Muscle of leg (tissue), 16 donors: ENCODE measurements at places on chromosomes 7 and 10. TPM values are rescaled to one million over a fixed set of nuclear protein-coding genes. Genes with fewer than 3 reads are reported as not detected.

Gene LRRC18
- 0.20 TPM for polyA plus RNA-seq

GRCh38 chr10:84415539-84416244 is 87.3 kb downstream of the CCSER2 start:
- DNase-seq, result no peak

GRCh38 chr7:134888141-134888740 is 98.1 kb upstream of the AGBL3 start:
- DNase-seq, result no peak

DNA sequence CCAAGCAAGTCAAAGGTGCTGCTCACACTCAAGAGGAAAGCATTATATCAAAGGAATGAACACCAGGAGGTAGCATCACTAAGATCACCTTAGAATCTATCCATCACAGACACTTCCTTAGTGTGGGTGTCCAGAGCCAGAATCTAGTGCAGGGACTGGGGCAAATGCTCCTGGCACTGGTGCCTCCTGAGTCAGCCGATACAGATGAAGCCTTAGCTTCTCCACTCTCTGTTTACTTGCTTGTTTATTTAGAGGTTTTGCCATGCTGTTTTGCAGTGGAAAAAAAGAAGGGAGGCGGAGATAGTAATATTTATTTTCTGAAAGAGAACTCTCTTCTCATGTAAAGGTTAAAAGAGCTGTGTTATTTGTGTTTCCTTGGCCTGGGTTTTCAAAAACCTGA is 303.1 kb downstream of the WDR11 start:
- DNase-seq, result no peak

DNA sequence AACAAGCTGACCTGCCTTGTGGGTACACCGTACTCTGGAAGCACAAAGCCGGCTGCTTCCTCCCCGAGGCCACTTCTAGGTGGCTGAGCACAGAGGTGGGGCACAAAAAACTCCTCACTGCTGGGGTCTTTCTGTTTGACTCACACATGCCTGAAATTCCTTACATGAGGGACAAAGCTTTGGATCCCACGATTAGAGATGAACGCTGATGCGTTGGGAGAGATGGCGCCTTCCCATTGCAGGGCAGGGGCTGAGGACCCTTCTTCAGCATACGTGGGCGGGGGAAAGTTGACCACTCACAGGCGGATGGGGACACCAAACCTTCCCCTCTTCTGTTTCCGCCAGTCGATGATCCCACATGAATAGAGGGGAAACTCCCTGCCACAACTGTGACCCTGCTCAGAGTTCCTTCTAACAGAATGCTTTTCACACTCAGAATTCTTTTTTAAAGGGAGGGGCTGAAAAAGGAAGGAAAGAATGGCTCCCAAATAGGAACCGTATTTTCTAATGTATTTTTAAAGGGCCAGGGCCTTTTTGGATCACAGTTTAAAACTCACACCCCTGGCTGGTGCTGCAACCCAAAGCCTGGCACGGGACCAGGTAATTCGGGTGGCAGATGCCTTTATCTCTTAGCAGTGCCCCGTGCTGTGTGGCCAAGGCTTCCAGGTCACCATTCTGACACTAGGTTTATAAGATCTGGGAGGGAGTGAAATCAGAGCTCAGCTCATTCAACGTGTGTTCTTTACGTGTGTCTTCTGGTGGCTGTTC is 134.0 kb downstream of the PRKAG2 start:
- DNase-seq, result peak; percentile 30

DNA sequence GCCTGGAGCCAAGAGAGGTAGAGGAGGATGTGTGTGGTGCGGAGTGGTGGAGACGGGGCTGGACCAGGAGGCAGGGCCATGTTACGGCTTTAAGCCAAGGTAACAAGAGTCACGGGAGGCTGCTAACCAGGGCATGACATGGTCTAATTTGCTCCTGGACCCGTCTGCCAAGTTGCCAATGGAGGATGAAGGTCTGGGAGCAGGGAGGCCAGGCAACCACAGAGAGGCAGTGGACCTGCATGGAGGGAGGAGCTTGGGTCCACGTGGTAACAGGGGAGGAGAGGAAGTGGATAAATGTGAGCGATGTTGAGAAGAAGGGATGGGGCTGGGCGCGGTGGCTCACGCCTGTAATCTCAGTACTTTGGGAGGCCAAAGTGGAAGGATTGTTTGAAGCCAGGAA is 31.0 kb downstream of the SRRM3 start:
- DNase-seq, result no peak

- DNase-seq, result no peak
These were observed 11.7 kb downstream of the CASP2 start for GRCh38 chr7:143299840-143300239.

GRCh38 chr7:35828817-35829216 is 28.0 kb downstream of the SEPTIN7 start:
- DNase-seq, result peak; percentile 27

DNA sequence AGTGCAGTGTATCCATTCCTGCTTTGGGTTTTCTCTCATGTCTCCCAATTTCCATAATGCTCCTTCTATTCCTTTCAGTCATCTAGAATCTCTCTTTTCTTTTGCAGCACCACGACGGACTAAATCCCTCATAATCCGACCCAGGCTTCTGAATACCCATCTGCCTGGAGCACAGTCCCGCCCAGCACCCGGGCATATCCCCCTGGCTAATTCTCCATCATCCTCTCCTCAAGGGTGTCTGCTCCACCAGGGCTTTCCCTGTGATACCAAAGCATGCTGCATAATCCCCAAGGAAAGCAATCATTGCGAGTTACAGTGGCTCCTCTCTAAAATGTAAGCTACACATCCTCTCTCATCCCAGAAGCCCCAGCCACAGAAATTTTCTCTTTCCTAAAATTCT is 321.9 kb downstream of the CCDC3 start:
- no peak for DNase-seq

- DNase-seq, result peak; percentile 81
These were observed 31.2 kb downstream of the JCAD start for GRCh38 chr10:30028006-30028737.

DNA sequence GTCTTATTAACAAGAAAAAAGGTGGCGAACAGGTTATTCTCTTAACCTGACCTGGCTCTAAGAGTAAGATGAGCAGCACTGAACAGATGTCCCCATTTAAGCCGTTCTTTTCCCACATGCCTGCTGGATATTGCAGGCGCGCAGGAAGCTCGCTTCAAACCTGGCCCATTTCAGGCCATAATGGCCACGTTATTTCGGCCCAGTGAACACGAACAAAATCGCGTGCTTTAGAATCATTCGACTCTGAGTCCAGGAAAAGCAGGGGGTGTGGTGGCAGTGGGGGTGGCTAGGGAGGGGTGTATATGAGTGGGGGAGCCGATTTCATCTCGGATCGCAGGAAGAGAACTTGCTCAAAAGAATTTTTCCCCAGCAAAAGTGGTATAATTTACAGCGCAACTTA is 6.6 kb upstream of the SP8 start:
- DNase-seq, result no peak

Gene IGFBP3
- 243 TPM for polyA plus RNA-seq

Gene LIPK
- polyA plus RNA-seq, result not detected

GRCh38 chr7:75642810-75643486 is 95.8 kb downstream of the HIP1 start:
- DNase-seq, result peak; percentile 38

DNA sequence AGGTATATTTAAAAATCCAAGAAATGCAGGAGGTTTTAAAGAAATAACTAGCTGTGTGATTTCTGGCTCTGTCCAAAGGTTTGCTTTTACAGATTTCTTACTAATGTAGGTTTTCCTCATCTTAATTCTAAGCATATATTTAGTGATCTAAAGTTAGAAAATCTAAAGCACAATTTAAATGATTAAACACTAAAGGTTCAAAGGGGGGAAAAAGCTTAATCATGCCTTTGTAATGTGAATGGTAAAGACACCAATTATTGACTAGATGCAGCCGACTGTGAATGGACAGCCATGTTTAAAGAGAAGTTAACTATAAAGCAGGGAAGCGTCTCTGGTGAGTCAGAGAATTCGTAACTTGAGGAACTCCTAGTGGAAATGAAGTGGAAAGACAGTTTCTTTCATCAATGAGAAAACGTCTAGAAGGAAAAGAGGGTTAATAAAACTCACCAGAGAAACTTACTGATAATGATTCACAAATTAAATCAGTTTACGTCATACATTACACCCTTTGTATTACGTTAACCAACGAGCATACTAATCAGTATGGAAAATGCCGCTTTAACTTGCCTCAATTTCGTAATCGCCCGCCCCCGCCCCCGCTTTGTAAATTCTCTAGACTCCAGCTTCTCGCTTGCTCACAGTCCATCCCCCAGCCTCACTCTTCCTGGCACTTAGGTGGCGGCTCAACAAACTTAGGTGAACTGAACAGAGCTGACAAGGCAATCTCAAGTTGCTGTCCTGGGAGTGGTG is 1.1 kb upstream of the HBP1 start:
- peak; percentile 94 for DNase-seq

DNA sequence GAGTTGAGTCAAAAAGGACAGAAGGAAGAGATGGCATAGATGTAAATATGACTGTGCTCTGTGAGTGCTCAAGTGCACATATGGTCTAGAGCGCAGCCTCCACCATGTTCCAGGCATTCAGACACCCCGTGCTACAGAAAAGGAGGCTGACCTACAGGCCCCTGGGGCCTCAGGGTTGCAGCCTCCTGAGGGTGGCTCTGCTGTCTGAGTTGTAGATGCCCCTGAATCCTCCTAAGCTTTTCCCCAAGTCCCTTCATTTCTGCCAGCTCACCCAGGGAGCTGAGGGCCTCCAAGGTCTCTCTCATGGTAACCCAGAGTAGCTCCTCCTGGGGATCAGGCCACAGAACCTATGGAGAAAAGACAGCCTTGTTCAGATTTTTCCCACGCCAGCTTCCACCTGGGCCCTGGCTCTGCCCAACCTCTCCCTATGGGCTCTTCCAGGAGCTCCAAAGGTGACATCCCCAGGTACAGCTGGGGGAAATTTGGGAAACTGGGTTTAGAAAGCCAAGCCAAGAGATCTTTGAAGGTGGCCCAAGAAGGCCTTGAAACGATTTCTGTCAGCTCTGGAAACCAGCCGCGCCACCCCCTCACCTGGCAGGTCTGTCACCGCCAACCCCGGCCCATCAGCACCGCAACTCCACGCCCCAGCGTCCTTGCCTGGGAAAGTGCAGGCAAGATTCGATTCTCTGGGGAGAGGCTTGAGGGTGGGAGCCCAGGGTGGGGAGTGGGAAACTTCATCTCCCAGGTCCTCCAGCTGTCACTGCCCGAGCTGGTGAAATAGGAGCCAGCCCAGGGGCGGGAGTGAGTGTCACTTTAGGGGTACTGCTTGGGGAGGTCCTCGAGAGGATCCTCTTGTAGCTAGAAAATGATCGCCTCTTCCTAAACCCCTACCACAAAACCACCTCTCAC is 2.4 kb downstream of the ZNF467 start:
- peak; percentile 68 for DNase-seq

Gene CFAP70
- polyA plus RNA-seq, result 2.6 TPM

Gene SPDYE2B
- polyA plus RNA-seq, result 3.3 TPM

- DNase-seq, result no peak
These were observed 194.3 kb upstream of the PPP2R2D start for GRCh38 chr10:131706476-131706875.

DNA sequence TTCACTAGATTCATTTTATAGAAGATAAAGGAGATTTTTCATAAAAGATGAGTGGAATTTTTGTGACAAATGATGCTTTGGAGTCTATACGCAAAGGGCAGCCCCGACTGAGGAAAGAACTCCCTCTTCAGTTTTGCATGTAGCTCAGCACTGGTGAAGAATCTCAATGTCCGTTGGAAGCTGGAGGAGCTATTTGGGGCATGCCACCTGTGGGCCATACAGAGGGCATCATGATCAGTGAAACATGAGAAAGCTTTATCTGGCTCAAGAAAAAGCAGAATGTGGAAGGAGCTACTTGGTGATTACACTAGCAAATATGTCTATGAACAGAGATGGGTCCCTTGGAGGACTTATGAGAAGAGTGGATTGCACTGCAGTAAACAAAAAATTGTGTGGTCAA is 1359.3 kb downstream of the REEP3 start:
- DNase-seq, result no peak

DNA sequence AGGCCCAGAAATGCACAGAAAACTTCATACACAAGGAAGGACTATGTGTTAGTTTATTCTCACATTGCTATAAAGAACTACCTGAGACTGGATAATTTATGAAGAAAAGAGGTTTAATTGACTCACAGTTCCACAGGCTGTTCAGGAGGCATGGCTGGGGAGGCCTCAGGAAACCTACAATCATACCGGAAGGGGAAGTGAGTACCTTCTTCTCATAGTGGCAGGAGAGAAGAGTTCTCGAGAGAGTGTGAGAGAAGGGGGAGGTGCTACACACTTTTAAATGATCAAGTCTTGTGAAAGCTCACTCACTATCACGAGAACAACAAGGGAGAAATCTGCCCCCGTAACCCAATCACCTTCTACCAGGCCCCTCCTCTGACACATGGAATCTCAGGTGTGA is 16.8 kb upstream of the RAMP3 start:
- DNase-seq, result no peak

DNA sequence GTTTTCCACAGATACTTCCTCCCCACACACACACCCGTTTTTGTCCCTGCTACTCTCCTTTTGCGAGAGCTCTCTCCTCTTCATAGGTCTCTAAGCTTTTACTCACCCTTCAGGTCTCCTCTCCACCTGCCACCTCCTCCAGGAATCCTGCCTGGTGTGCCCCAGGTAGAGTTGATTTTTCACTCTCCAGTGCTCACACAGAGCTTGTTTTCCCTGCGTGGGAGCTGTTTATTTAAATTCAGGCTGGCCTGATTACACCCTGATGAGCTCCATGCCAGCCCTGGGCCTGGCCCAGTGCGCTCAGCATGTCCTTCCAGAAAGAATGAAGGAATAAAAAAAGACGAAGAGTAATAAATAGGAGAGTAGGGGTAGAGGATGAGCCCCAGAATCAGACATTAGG is 7.5 kb upstream of the CLDN4 start:
- DNase-seq, result no peak

DNA sequence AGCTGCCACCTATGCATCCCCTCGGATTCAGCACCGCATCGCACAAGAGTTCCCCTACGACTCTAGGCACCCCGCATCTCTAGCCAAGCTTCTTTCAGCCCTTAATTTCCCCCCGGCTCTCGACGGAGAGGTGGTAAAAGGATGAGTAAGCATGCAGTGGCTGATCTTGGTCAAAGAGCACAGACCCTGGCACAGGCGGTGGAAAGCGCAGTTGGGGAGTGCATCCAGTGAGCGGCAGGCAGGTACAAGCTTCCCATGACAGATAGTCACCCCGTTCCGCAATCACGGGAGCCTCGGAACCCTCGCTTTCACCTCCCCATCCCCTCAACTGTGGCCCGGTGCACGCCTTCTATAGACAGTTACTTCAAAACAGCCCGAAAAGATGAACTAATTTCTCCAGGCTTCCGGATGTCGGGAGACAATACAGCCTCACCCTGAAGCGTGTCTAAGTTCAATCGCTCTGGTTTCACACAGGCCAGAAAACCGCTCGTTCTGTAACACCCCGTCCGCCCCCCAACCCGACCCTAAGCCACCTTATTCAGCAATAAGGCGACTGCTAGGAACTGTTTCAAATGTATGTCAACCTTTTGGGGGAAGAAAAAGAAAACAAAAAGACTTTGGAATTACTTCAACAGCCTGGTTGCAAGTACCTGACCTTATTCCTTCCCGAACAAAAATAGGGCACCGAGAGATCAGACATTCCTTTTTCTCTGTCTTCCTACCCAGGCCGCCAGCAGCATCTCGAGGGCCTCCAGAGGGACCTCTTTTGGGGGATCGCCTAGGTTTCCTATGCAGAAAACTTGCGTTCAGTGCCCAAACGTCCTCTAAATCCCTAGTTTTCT is 1.4 kb downstream of the RHEB start:
- peak; percentile 69 for DNase-seq

GRCh38 chr10:34716958-34717357 is 98.1 kb downstream of the PARD3 start:
- no peak for DNase-seq

Gene TSPAN33
- polyA plus RNA-seq, result 52.2 TPM
